ENCODE measurements at places on chromosomes 1 and 21.

DNA sequence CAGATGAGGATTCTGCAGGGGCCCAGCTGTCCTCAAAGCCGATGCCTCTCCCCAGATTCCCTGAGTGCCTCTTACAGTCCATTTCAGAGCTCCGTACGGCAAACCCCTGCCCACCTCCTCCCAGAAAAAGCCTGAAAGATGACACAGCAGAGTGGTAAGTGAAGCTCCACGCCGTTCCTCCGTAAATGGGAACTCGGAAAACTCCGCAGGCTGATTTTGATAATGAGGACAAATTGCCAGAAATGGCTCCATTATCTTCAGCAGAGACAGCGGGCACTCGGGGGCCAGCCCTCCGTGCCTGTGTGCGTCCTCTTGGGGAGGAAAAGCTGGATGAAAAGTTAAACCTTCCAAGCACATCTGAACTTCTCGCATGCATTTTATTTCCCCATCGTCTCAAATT, 81.1 kb downstream of the NPHP4 start:
- DNase-seq: no peak

- DNase-seq: no peak
Observed at GRCh38 chr21:15282665-15283064, 217.9 kb upstream of the NRIP1 start.

DNA sequence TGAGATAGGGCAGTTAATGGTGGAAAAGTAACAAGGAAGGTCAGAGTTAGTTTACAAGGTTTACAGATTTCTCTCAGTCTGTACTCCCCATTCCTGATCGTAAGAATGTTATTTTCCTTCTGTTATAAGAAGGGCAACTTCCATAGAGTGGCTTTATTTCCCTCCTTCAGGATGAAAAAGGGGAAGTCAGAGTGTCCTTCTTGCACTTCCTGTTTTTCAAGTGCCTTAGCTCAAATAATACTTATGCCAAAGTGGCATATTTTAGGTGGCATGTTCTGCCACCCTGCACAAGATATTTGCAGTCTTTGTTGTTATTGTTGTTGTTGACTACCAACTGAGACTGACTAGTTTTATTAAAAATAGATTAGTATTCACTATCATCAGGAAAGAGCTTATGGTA, 730.7 kb upstream of the ADGRL4 start:
- DNase-seq: peak; percentile 3

DNA sequence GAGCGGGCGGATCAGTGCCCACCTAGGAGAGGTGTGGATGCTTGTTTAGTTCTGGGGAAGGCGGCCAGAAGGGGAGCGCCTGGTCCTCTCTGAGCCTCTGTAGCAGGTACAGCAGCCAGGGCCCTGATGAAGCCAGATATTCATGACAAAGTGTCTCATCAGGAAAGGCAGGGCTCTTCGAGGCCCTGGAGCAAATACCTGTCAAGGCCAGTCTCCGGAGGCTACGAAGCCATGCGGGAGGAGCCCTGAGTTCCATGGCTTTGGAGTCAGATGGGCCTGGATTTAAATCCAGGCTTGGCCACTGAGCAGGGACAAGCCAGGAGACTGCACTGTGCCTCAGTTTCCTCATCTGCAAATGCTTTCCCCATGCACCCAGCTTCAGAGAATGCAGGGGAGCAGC, 25.4 kb upstream of the GPR153 start:
- DNase-seq: no peak

DNA sequence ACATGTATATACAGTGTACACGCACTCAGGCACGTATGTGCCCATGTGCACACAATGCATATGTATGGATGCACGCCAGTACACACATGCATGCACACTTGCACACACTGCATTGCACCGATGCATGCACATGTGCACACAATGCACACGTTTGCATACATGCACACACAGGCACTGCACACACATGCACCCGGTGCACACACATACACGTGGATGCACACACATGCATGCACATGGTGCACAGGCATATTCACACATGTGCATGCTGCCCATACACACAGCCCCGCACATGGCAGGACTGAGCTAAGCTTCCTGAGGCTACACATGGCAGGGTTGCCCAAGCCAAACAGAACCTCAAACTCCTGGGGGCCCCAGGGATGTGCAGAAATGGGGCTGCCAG, 19.6 kb downstream of the ARHGEF16 start:
- DNase-seq: no peak

DNA sequence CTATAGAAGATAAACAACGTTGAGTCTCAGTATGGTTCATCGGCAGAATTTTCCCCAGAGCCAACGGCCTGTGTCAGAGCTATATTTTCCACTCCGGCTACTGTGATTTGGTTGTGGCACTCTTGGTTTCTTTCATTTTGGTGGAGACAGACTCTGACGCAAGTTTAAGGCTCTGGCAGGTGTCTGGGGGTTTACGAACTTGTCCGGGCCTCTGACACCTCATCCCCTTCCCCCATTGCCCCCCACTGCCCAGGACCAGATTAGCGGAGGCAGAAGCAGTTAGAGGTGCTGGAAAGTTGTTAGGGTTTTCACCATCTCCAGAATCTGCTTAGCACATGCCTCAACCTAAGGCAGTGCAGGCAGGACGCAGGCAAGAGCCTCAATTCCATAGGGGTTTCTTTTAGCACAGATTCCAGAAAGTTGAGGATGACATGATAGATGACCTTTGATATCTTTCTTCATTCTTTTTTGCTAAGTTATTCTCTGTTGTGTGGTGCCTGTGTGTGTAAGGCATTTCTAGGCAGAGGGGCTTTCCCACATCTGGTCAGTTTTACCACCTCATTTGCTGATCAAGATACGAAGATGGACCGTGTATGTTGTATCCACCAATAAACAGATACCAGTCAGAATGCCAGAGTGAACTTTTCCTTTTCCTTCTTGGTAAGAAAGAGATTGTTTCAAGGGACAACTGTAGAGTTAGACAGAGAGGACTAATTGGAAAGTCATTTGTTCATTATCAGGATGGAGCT, 18.4 kb upstream of the IL10 start:
- DNase-seq: peak; percentile 38

GRCh38 chr1:41437011-41437355, 47.5 kb downstream of the EDN2 start:
- DNase-seq: no peak

DNA sequence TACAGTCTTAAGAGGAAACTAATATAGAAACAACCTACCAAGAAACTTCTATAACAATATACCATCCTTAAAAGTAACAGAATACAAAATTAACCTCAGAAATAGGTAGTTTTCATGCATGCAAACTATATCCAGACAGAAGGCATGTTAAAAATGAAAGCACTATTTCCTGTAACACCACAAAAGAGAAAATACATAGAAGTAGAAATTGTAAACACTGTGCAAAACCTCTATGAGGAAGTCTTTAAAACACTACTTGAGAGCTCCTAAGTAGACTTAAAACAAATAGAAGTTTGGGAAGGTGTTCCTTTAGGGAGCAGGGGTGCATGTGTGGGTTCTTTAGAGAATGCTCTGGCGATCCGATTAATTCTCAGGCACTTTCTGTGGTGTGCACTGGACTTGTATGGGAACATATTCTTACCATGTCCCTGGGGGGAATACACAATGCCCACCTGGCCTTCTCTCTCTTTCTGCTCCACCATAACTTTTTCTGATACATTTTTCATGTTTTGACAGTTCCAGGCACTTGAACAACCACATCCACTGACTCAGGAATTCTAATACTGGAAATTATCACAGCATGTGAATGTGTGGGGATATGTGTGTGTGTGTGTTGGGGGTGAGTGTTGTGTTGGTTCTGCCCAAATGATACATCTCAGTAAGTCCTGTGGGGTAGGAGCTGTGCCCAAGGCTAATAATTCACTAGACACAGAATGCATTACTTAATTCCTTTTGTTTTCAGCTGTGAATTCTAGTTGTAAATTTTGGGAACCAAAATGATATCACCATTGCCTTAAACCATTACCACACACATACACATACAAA, 866.3 kb upstream of the B3GALT2 start:
- DNase-seq: no peak

DNA sequence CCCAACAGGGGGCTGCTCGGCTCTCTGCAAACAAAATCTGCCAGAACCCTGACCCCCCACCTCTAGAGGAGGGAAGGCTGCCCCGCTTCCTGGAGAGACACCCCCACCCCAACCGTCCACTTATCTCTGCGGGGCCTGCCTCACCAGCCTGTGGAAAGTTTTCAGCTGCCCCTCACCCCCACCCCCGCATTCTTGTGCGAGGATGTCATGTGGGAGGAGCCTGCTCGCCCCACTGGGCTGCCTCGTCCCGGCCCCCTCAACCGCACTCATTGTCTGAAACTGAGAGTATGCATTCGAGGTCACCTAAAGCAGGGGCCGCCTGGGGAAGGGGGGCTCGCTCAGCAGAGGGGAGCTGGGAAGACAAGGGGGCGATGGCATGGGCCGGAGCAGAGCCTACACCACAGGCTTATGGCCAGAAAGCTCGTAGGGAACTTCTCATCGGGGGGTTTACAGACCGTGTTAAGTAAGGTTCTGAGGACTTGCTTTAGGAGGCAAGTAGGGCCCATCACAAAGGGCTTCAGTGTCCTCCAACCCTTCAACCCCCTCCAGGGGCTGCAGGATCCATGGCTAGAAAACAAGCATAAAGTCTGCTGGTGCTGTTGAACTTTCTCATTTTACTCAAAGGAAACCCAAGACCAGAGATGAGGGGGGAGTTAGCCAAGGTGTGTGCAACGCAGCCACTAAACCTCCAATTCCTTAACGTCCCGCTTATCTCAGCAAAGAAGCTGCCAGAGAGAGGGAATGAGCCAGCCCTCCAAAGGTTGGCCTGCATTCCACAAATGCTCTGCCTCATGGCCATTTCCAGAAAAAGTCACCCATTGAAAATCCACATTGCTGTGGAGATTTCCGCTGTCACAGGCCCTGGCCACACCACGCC, 9.4 kb downstream of the EPHA2 start:
- DNase-seq: no peak

DNA sequence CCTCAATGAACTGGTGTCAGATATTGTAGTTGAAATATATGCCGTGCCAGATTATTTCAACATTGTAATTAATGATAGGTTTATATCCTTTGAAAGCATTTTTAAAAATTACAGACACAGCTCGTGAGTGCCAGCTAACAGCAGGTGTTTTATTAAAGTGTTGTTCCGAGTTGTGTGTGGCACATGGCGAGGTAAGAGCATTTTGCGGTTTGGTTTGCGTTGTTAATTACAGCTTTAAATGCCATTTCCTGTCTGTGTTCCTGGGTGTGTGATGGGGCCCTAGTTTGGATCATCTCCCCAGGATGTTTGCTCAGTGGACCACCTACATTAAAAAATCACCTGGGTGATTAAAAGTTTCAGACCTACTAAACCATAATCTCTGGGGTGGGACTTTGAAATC, 97.4 kb downstream of the PRDM2 start:
- no peak for DNase-seq

DNA sequence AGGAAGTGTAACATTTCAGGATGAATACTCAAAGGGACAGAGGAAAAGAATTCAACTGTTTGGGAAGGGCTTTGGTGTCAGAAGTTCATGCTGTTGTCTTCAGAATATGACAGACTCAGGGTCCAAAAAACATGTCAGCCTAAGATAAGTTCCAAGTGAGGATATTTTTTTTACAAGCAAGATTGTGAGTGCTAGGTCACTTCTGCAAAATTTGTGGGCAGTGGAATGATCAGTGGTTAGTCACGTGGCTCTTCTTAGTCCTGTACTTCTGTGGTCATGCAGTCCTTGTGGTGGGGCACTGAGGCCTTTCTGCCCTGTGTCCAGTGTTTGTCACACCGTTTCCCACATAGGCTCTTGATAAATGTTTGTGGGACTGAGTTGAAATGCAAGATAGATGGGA, 5.2 kb downstream of the RGL1 start:
- peak; percentile 84 for DNase-seq

- no peak for DNase-seq
Observed at GRCh38 chr1:12434174-12434573, 183.8 kb downstream of the DHRS3 start.

DNA sequence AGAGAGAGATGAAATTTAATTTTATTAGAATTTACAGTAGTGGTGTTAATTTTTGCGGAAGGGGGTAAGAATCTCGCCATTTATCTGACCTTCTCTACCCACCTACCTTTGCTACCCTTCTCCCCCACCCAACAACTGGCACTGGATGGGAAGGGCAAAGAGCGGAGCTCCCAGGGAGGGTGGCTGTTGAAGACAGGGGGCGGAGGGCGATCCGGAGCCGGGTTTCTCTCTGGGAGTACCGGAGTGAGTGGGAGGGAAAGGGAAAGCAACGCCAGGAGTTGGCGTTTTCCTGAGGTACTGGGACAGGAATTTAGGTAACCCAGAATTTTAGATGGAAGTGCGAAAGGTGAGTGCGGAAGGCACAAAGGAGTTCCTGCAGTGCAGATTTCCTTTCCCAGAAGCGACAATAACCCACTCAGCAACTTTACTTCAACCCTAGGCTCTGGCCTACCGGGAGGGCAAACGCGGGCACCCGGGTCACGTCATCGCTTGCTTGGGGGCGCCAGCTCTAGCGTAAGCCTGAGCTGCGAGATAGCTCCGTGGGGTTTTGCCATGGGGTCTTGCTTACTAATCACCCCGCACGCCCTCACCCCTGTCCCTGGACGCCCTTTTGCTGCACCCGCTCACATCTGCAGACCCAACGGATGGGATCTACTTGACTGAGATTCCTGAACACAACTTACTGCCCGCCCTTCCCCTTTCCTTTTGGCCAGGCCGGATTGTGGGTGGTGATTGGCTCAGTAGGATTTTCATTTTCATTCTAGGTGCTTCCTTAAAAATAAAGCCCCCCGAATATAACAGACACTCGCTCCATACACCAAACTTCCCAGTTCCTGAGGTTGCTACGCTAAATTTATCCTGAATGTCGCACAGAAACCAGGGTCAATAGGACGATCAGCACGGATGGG, 413.0 kb upstream of the ESRRG start:
- DNase-seq: no peak

GRCh38 chr1:154306151-154306550, 14.7 kb upstream of the AQP10 start:
- no peak for DNase-seq

GRCh38 chr1:151145304-151146071, 943 bp downstream of the SEMA6C start:
- no peak for DNase-seq

GRCh38 chr1:176893625-176894352, 270.7 kb downstream of the ASTN1 start:
- DNase-seq: no peak

DNA sequence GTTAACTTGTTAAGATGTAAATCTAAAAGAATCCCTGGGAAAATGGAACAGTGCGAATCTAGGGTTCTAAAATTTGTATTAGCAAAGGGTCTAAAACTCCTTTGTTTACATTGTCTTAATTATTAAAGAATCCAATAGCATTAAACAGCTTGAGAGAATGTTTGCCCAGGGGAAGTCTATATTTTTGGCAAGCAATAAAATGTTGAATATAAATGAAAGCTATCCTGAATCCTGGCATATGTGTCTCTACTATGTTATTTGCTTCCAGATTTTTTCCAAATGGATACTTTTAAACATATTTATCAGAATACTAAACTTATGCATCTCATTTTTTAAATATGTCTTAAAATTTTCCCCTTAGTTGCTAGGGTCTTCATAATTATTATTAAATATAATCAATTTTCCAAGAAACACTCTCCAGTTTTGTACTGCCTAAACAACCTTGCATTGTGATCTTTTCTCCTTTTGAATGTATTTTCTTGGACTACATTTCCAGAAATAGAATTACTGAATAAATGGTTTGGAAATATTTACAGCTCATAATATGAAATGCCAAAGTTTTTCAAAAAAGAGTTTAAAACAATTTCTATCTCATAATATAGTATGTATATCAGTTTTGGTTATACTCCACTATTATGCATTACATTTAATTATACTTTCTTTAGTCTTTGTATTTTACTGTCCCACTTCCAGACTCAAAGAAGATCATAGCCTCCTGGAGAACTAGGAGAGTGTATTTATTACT, 304.8 kb downstream of the USP25 start:
- no peak for DNase-seq

GRCh38 chr1:226873771-226874578, 3.6 kb downstream of the PSEN2 start:
- DNase-seq: no peak
